ENCODE measurements at places on chromosomes 3 and 15.

GRCh38 chr3:142597906-142598305 lies 1.7 kb downstream of the PLS1 start:
- DNase-seq: no peak

- no peak for DNase-seq
Measured at GRCh38 chr3:195524171-195524896, 18.8 kb downstream of the PPP1R2 start.

GRCh38 chr3:100695696-100696095 lies 13.6 kb upstream of the TFG start:
- no peak for DNase-seq

GRCh38 chr3:156493887-156494286 lies 61.0 kb downstream of the SSR3 start:
- DNase-seq: no peak

DNA sequence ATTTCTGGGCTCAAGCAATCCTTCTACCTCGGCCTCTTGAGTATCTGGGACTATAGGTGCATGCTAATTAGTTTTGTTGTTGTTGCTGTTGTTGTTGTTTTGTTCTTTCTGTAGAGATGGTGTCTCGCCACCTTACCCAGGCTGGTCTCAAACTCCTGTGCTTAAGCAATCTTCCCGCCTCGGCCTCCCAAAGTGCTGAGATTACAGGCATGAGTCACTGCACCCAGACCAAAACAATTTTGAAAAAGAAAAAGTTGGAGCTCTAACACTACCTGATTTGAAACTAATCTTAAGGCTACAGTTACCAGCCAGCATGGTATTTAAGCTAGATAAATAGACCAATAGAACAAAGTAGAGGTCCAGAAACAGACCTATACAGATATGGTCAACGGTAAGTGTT lies 29.8 kb downstream of the KPNA1 start:
- DNase-seq: no peak

DNA sequence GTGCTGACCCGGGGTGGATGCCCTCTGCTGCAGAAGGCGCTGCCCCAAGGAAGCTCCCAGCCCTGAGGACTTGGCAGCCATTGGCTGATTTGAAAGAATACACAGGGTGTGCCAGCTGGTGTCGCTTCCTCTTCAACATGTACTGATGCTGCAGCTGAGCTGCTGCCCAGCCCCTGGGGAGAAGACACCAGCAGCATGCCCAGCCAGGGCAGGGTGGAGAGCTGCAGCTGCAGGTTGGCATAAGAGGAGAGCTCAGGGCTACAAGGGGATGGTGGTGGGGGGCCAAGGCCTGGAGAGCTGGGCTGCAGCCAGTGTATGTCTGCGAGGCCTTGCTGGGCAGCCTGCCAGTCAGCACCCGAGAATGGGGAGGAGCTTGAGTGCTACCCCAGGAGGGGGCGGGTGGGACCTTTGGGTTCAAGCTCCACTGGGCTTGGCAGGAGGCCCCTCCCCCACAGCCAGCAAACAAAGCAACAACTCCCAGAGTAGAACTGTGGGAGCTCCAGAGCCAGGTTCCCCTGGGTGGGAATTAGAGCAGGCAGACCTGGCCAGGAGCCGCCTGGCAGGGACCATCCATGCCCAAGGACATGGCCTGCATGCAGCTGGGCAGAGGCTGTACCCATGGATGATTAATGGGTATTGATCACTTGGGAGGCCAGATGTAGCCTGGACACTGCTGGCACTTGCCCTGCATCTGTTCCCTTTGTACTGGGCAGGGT lies 9.2 kb upstream of the SEMA4B start:
- DNase-seq: peak; percentile 66

- no peak for DNase-seq
Measured at GRCh38 chr15:77819851-77820728, 187.4 kb upstream of the LINGO1 start.

DNA sequence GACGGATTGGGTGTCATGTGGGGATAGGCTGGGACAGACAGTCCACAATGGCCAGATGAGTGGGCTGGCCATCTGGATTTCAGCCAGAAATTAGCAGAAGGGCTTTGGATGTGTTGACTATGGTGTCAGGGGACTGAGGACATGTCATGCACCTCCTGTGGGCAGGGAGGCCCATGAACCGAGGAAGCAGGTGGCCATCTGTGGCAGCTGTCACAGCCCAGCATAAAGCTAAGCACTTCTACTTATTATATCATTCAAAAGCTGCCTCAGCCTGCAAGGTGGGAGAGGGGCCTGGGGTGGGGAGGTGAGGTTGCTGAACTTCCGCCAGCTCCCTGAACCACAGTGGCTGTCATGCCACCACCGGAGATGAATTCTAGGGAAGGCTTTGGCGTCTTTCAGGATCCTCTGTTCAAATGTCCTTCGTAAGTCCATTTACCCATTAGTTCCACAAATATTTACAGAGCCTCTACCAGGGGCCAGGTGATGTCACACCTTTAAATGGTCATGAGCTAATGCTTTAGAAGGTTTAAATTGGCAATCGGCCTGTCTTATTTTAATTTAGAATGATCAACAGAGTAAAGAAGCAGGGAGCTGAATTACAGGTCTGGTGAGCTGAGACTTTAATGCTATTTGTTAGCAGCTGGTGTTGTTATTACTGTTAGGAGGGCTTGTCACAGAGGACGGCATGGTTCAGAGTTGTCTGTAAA lies 23.6 kb upstream of the CAV3 start:
- peak; percentile 39 for DNase-seq

GRCh38 chr3:189267981-189268613 lies 96.3 kb downstream of the TPRG1 start:
- DNase-seq: no peak

- DNase-seq: no peak
Measured at GRCh38 chr3:69718866-69719586, 20.2 kb upstream of the MITF start.

GRCh38 chr15:83516935-83517334 lies 69.8 kb downstream of the SH3GL3 start:
- DNase-seq: no peak

DNA sequence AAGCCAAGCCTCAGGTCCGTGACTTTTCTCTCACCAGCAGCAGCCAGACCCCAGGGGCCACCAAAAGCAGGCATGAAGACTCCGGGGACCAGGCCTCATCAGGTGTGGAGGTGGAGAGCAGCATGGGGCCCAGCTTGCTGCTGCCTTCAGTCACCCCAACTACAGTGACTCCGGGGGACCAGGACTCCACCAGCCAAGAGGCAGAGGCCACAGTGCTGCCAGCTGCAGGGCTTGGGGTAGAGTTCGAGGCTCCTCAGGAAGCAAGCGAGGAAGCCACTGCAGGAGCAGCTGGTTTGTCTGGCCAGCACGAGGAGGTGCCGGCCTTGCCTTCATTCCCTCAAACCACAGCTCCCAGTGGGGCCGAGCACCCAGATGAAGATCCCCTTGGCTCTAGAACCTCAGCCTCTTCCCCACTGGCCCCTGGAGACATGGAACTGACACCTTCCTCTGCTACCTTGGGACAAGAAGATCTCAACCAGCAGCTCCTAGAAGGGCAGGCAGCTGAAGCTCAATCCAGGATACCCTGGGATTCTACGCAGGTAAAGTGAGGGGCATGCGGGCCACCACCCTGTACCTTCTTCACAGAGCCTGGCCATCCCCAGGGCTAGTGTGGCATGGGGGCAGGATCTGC lies 12.0 kb upstream of the ABTB1 start:
- no peak for DNase-seq

DNA sequence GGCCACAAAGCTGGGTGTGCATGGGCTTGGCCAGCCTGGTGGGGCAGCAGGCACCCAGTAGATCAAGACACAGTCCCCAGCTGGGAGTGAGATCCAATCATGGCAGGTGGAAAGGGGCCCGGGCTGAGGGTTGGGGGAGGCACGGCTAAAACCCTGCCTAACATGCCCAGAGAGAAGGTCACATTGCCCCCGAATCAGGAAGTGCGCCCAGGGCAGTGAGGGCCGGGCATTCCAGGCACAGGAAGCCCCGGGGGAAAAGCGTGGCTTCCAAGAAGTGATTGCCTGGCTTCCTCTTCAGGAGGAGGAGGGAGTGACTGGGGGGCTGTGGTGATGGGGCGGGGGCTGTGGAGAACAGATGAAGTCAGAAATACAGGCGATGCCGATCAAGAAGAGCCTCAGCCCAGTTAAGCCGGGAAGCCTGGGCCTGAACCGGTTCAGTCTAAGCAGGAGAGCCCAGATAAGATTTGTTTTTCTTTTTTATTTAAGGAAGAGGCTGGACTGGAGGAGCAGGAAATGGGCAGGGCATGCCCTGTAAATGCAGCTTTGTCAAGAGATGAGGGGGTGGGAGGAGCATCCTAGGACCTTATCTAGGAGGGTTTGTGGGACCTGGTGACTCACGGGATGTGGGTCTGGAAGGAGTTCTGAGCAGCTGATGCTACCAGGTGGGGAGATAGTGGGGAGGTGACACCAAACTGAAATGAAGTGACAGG lies 83.9 kb downstream of the CHSY1 start:
- no peak for DNase-seq

- no peak for DNase-seq
Measured at GRCh38 chr3:143266511-143266910, 146.9 kb downstream of the CHST2 start.

DNA sequence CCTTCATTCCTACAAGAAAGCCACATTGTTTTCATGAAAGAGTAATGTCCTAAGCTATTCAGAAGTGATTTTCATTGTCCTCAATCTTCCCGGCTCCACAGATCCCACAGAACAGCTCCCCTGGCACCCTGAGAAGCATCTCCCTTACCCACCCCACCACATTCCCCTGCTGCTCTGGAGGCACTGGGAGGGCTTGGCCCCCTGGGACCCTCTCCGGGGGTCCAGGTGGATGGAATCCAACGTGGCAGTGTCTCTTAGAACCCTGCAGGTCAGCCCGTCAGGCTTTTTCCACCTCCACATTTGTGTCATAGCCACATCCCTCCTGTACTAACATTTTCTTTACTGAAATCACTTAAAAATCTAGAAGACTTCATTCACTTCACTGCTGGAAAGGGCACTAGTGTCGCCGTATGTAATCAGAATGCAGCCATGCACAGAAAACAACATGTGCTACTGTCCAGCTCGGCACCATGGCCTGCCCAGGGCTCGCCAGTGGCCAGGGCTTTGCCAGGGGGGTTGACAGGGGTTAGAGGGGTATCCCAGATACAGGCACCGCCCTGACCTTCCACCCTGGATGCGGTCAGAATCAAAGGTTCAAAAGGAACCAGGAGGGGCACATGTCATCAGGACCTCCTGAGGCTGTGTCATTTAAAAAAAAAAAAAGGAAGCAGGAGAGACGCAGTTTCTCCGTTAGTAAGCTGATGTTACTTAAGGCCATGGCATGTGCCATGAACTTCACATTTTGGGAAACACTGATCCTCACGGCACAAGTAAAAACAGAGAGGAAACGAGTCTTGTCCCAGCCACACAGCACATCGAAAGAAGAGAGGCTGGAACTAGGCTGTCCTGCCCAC lies 106.3 kb downstream of the LSM3 start:
- DNase-seq: no peak

Measured in NCI-H1417 treated with DMSO at 0.1 percent for 48 hours (cell line).